ENCODE measurements at places on chromosomes 11 and 22.

GRCh38 chr11:95228081-95228749, 2.8 kb downstream of the SESN3 start:
- no peak for DNase-seq

DNA sequence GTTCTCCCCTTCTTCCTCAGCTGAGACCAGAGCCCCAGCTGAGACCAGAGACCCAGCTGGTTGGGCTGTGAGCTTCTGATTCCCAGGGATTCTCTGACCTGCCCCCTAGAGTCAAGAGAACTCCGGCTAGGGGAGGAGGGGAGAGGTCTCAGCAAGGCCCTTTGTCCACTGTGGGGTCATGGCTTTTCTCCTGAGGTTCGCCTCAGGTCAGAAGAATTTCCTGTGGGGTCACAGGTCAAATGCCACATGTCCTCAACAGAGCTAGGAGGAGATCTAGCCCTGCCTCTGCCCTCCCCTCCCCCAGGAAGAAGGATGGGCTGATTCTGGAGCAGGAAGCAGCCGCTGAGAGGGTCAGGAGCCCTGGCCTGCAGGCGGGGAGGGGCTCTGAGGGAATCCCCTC, 23.7 kb downstream of the HTR3A start:
- DNase-seq, result no peak

DNA sequence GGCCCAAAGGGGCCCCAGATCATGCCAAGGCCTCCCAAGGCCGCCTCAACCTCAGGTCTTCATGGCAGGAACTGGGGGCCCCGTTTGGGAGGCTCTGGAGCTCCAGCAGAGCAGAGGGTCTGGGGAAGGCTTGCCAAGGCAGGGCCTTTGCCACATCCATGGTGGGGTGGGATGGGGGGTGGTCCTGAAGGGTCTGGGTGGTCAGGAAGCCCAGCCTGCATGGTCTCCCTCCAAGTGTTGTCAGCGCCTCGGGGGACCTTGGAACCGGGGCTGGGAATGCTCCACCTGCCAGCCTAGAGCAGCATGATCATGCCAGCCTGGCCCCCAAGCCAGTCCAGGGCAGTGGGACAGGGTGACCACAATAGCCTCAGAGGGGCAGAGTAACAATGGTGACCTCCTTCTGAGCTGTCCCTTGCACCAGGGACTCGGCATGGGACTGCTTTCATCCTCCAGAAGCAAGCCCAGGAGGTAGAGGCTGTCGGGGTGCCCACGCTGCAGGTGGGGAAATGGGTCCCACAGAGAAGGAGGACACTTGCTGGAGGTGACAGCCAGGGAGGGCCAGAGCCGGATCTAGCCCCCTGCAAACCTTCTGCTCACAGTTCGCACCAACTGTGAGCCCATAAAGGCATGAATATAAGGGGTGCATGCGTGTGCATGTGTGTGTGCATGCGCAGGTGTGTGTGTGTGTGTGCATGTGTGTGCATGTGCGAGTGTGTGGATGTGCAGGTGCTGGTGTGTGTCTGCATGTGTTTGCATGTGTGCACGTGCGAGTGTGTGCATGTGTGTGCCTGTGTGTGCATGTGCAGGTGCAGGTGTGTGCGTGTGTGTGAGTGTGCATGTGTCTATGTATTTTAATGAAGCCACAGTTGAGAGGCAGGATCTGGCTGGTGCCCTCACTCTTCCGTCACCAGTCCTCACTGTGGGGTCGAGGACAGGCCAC, 63.8 kb downstream of the MYEOV start:
- DNase-seq, result no peak

GRCh38 chr11:3824714-3825472, 15.9 kb downstream of the RHOG start:
- peak; percentile 92 for DNase-seq

- DNase-seq, result no peak
Measured at GRCh38 chr11:117523680-117524079, 196.0 kb downstream of the CEP164 start.
